Cardiac muscle cell (in vitro differentiated cells and primary cell): ENCODE measurements at places on chromosomes 16 and 17. TPM values are rescaled to one million over a fixed set of nuclear protein-coding genes. Genes with fewer than 3 reads are reported as not detected.

CXCL16 gene
- 0.60 and 0.66 TPM in 2 replicates for total RNA-seq

RUNDC3A gene
- 2.3 and 5.8 TPM in 2 replicates for total RNA-seq

CLEC3A gene
- total RNA-seq: not detected in 2 replicates

RGS11 gene
- 6.6 and 14.8 TPM in 2 replicates for total RNA-seq

TLCD1 gene
- 3.0 and 7.8 TPM in 2 replicates for total RNA-seq

GAS2L2 gene
- 0.18 TPM in 1 of 2 replicates, not detected in the other for total RNA-seq

CDRT15L2 gene
- not detected in 2 replicates for total RNA-seq

HOXB6 gene
- 0.12 TPM in 1 of 2 replicates, not detected in the other for total RNA-seq

GRCh38 chr17:61065263-61065773 lies 334.3 kb upstream of the TBX2 start:
- peak; percentile 58 for DNase-seq
- H3K27ac ChIP-seq: peak overlapping the region; percentile 31
- H3K4me1 ChIP-seq: peaks cover 21% of the 10 kb centered on the region
- H3K36me3 ChIP-seq: no peaks in the 10 kb centered on the region

DNA sequence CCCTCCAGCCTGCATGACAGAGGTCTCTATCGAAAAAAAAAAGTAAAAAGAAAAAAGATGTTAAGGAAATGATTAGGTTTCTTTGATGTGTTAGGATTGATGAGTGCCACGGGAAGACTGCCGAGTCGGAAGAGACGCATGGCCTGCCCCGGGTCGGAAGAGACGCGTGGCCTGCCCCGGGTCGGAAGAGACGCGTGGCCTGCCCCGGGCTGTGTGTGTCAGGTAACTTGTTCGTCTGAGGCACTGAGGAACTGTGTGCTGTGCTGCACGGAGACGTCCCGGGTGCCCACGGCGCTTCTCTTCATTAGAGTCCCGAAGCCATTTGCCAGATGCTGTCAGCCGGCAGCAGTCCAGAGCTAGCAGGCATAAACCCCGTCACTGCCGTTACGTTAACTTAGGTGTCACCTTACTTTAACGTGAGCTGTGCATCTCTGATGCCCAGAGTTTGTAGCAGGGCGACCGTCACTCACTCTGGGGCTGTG lies 40.5 kb upstream of the FASN start:
- no peaks in the 10 kb centered on the region for H3K27me3 ChIP-seq
- no peaks in the 10 kb centered on the region for H3K4me1 ChIP-seq
- H3K36me3 ChIP-seq: no peaks in the 10 kb centered on the region

GRCh38 chr17:20032636-20033035 lies 23.5 kb downstream of the SPECC1 start:
- no peak for DNase-seq
- H3K36me3 ChIP-seq: no peaks in the 10 kb centered on the region
- no peak overlapping the region for H3K27ac ChIP-seq

DNA sequence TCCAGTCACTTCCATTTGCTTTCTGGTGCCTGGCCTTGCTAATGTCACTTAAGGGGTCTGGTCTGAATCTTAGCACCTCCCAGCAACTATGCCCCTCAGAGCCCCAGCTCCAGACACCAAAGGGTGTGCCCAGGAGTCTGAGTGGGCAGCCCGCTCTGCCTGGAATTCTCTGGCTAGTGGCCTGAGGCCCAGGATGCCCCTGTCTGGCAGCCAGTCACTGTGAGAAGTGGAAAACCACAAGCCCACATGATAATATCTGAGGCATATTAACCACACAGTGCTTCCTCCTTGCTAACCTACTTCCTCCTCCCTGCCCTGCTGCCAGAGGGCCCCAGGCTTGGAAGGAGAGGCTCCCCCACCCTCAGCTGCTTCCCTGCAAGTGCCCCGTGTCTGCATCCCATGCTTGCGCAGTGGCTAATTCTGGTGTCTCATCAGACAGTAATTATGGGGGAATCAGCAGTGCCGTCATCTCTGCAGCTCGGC lies 14.0 kb downstream of the SRCIN1 start:
- no peaks in the 10 kb centered on the region for H3K27me3 ChIP-seq
- no peak for DNase-seq
- peaks cover 3% of the 10 kb centered on the region for H3K4me1 ChIP-seq
- no peak overlapping the region for H3K4me3 ChIP-seq
- H3K27ac ChIP-seq: no peak overlapping the region

DNA sequence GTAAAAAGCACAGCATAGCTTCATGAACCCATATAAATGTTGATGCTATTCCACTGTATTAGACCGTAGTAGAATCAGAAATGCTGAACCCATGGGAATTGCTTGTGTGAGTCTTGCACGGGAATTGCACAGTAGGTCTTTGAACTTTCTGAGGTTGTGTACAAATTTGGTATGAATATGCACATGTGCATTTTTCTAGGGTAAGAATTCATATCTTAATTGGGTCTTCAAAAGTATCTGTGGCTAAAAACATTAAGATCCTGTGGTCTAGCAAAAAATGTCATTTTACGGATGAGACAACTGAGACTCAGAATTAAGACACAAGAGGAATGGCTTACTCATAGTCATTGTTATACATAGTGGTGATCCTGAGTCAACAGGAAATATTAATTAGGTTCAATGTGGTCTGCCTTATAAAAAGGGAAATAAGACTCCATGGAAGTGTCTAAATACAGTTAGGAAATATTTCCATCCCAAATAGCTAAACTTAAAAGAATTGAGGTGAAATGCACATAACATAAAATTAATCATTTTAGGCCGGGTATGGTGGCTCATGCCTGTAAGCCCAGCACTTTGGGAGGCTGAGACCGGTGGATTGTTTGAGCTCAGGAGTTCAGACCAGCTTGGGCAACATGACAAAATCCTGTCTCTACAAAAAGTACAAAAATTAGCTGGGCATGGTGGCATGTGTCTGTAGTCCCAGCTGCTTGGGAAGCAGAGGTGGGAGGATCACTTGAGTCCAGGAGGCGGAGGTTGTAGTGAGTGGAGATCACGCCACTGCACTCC lies 22.8 kb downstream of the TAOK1 start:
- H3K27ac ChIP-seq: peak overlapping the region; percentile 60
- no peaks in the 10 kb centered on the region for H3K36me3 ChIP-seq
- no peaks in the 10 kb centered on the region for H3K4me1 ChIP-seq
- DNase-seq: no peak
- no peaks in the 10 kb centered on the region for H3K27me3 ChIP-seq

GRCh38 chr17:77677211-77677610 lies 281.3 kb upstream of the TNRC6C start:
- H3K27ac ChIP-seq: no peak overlapping the region
- H3K27me3 ChIP-seq: no peaks in the 10 kb centered on the region
- DNase-seq: no peak
- H3K4me1 ChIP-seq: no peaks in the 10 kb centered on the region
- no peaks in the 10 kb centered on the region for H3K36me3 ChIP-seq

DNA sequence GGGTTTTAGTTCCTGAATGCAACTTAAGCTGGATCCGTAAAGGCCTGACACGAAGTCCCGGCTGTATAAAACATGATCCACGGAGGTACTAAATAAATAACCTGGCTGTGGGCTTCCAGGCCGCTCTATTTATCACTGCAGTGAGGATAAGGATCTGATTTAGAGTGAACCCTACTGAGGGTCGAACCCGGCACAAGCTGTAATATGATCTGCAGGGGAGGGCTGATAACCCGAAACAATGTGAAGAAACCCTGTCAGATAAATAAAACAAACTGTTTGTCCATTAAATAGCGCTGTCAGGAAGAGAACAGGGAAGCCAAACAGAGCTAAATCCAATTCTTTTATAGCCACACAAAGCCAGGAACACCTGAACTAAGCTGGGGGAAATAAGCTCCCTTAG lies 375.6 kb upstream of the SALL1 start:
- no peaks in the 10 kb centered on the region for H3K4me1 ChIP-seq
- no peak overlapping the region for H3K4me3 ChIP-seq
- no peaks in the 10 kb centered on the region for H3K36me3 ChIP-seq
- H3K27ac ChIP-seq: no peak overlapping the region

GRCh38 chr16:22681554-22682291 lies 132.2 kb upstream of the HS3ST2 start:
- no peaks in the 10 kb centered on the region for H3K27me3 ChIP-seq
- no peak overlapping the region for H3K27ac ChIP-seq
- H3K4me3 ChIP-seq: no peak overlapping the region
- H3K4me1 ChIP-seq: no peaks in the 10 kb centered on the region

- H3K36me3 ChIP-seq: no peaks in the 10 kb centered on the region
- H3K27me3 ChIP-seq: peaks cover 100% of the 10 kb centered on the region
- no peak overlapping the region for H3K27ac ChIP-seq
- no peak overlapping the region for H3K4me3 ChIP-seq
- DNase-seq: peak; percentile 83
These were observed 1.4 kb downstream of the PRAC2 start for GRCh38 chr17:48724251-48725003.

- H3K27ac ChIP-seq: peak within 1 kb of the TSS; percentile 82
- H3K4me1 ChIP-seq: peaks cover 19% of the 10 kb centered on the region
- no peaks in the 10 kb centered on the region for H3K36me3 ChIP-seq
- peak; percentile 46 for DNase-seq
These were observed at the start of gene SULT1A2 for GRCh38 chr16:28596840-28597691. TSS of gene SULT1A2 (minus strand) at chr16:28597050. CDS start at chr16:28595930, 1,120 bp downstream.

- peaks cover 12% of the 10 kb centered on the region for H3K4me1 ChIP-seq
- no peaks in the 10 kb centered on the region for H3K36me3 ChIP-seq
- H3K27me3 ChIP-seq: peaks cover 94% of the 10 kb centered on the region
- no peak overlapping the region for H3K4me3 ChIP-seq
- no peak overlapping the region for H3K27ac ChIP-seq
These were observed 2.6 kb upstream of the NTN1 start for GRCh38 chr17:9018726-9019125.

- no peaks in the 10 kb centered on the region for H3K4me1 ChIP-seq
- DNase-seq: no peak
- no peak overlapping the region for H3K4me3 ChIP-seq
- peaks cover 4% of the 10 kb centered on the region for H3K27me3 ChIP-seq
- no peak overlapping the region for H3K27ac ChIP-seq
- no peaks in the 10 kb centered on the region for H3K36me3 ChIP-seq
These were observed 831.0 kb upstream of the EEF2KMT start for GRCh38 chr16:5928476-5929065.
